Activated CD8-positive, alpha-beta memory T cell treated with anti-CD3 and anti-CD28 coated beads for 1 hour (primary cell): ENCODE measurements at places on chromosomes 4 and X.

- no peak for DNase-seq
Measured at GRCh38 chr4:149784018-149784417, 31.6 kb downstream of the IQCM start.

- no peak for DNase-seq
Measured at GRCh38 chrX:110409925-110410324, 51.3 kb downstream of the RTL9 start.

DNA sequence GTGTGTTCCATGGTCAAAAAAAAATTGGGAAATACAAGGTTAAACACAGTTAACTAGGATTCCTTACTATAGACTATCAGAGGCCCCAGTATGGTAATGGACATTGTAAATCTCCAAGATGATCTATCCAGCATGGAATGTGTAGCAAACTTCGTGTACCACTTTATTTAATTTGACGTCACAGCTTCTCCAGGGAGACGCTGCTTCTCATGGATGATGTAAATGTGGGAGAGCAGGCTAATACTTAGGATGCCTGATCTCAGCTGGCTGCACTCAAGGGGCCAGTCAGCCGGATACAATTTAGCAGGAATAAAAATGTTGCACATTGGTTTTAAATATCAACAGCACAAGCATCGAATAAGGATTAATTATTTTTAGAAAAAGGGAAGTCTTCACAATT is 111.7 kb upstream of the HPF1 start:
- DNase-seq = no peak

- no peak for DNase-seq
Measured at GRCh38 chrX:120310861-120311726, at the start of gene TMEM255A. TMEM255A (minus strand) TSS chrX:120311461; CDS start chrX:120311309, 152 bp downstream.

DNA sequence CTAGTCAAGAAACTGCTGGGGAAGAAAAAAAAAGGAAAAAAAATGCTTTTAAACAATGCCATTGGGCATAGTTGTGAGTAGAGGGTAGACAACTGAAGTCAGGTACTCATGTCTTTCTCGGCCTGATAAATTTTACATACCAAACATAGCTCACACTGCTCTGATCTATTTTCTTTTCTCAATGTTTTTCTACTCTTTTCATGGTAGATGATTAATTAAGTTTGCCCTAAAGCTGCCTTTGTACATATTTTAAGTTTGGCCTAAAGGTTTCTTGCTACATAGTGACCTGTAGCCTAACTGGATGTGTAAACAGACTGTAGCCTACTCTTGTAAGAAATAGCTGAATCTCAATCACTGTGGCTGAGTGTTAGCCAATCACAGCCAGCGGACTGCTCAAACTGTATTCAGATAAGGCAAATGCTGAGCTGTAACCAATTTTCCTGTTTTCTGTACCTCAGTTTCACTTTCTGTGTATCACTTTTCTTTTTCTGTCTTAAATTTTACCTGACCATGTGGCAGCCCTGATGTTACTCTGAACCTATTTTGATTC is 121.0 kb downstream of the PCDH10 start:
- DNase-seq = no peak

GRCh38 chrX:114038358-114038757 is 545.5 kb upstream of the HTR2C start:
- no peak for DNase-seq

DNA sequence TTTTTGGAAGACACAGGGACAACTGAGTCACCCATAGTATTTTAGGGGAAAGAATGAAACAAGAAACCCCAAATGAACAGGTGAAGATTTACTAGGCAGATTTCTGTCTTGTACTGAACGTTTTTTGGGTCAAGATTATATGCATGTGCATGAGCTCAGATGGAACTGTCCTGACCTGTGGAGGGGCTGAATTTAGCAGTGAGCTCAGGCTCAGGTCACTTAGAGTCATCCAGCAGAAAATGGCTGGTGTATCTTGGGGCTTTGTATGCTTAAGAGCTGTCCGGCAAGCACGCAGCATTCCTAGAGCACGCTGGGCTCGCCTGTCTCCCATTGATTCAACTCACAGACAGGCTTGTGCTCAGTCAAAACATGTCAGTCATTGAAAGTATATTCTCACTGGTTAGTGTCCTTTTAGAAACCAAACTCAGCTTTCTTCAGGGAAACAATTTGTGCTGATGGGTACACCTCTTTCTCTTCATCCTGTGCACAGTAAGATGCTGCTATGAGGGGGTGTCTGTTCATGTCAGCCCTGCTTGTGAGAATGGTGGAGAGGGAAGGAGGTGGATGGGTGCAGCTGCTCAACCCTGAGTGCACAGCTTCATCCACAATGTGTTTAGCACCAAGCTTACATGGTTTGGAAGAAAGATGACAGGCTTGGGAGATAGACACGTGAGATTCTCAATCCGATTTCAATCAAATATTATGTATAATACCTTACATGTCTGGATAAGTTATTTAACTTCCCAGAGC is 47.5 kb upstream of the PDLIM3 start:
- no peak for DNase-seq

- DNase-seq = no peak
Measured at GRCh38 chr4:26787461-26788340, 72.9 kb upstream of the STIM2 start.

GRCh38 chrX:124358800-124359383 is 12.5 kb downstream of the SH2D1A start:
- DNase-seq = no peak

GRCh38 chrX:21153503-21153902 is 220.7 kb upstream of the CNKSR2 start:
- DNase-seq = no peak

GRCh38 chr4:139704915-139705485 is 39.4 kb downstream of the MGST2 start:
- no peak for DNase-seq
